ENCODE measurements at places on chromosomes 13 and 19.

DNA sequence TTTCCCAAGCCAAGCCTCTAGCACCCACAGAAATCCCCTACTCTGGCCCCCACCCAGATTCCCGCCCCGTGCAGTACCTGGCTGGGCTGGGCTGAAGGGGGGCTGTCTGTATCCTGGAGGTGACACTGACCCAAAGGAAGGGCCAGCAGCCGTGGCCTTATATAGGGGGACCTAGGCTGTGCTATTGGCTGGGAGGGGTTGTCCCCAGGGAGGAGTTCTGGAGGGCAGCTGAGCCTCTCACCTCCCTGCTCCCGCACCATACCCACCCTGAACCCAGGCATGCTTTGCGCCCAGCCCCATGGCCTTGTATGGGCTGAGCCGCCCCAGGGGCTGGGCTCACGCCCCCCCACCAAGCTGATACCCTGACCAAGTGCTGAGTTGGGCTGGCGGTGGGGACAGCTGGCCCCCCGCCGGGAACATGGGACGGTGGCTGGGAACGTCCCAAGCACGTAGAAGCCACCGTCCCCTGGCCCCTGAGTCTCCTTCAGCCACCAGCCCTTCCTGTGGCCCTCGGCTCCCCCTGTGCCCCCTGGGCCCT is at the start of gene CKM:
CKM (minus strand) TSS at position 132 of the 538 bp plus-strand sequence. CDS start 3,162 bp downstream, outside the sequence.
- no peak for DNase-seq

DNA sequence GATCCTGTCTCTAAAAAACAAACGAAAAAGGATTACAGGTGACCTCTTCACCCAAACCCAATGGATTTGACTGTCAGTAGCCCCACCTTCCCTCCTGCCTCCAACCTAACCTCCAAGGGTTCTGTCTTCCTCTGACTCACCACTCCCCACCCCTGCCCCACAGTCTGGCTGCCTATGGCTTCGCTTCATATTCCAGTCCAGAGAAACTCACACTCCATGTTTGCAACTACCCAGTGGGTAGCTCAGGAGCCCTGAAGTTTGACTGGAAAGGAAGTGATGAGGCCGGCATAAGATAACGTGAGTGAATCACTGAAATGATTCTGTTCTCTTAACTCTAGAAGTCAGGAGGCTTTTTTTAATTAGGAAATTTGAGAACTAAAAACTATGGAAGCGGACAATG is 303.9 kb downstream of the FOXO1 start:
- no peak for DNase-seq

GRCh38 chr13:74977498-74977897 is 504.5 kb downstream of the TBC1D4 start:
- no peak for DNase-seq

GRCh38 chr19:33670398-33670797 is 48.6 kb downstream of the CHST8 start:
- no peak for DNase-seq

DNA sequence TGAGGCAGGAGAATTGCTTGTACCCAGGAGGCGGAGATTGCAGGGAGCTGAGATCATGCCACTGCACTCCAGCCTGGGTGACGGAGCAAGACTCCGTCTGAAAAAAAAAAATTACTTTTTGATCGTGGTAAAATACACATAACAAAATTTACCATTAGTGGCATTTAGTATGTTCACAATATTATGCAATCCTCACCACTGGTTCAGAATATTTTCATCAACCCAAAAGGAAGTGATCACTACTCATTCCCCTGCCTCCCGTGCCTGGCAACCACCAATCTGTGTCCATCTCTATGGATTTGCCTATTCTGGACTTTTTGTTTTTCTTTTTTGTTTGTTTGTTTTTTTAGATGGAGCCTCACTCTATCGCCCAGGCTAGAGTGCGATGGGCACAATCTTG is 1.2 kb upstream of the PALM3 start:
- no peak for DNase-seq

GRCh38 chr19:1028062-1028926 is 1.9 kb downstream of the CNN2 start:
- DNase-seq: peak; percentile 70

DNA sequence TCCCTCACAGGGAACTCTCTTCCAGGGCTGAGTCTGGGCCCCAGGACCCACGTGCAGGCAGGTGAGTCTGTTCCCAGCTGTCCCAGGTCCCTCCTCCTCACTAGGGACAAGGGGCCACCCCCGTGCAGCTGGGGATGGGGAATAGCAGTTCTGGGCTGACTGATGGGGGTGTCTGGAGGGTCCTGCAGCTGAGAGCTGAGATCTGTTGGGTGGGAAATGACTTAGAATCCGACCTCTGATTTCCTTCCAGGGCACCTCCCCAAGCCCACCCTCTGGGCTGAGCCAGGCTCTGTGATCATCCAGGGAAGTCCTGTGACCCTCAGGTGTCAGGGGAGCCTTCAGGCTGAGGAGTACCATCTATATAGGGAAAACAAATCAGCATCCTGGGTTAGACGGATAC is 461 bp downstream of the LILRA2 start:
- no peak for DNase-seq

GRCh38 chr19:27868007-27868406 is 1344.9 kb downstream of the UQCRFS1 start:
- no peak for DNase-seq

GRCh38 chr19:38730470-38730730 is 13.9 kb downstream of the CAPN12 start:
- DNase-seq: no peak

- DNase-seq: no peak
Observed at GRCh38 chr13:91307887-91308286, 39.6 kb upstream of the MIR17HG start.

DNA sequence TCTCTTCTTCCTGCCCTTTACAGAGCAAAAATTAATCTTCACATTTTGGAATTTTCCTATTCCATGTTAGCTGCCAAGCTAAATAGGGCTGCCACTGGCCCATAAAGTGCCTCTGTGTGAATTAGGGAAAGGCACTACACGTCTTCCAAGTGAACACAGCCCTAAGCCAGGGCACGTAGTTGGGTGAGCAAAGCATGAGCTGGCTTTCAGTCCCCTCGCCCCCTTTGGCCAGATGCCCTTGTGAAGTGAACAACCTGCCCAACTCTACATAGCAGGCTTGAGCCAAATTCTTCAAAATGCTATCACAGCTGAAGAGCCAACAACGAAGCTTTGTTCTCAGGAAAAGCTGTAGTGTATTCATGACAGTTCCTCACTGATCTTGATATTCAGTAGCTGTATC is 213.1 kb downstream of the OXGR1 start:
- DNase-seq: no peak

- no peak for DNase-seq
Observed at GRCh38 chr13:69264362-69265334, 843.0 kb upstream of the ATXN8OS start.

DNA sequence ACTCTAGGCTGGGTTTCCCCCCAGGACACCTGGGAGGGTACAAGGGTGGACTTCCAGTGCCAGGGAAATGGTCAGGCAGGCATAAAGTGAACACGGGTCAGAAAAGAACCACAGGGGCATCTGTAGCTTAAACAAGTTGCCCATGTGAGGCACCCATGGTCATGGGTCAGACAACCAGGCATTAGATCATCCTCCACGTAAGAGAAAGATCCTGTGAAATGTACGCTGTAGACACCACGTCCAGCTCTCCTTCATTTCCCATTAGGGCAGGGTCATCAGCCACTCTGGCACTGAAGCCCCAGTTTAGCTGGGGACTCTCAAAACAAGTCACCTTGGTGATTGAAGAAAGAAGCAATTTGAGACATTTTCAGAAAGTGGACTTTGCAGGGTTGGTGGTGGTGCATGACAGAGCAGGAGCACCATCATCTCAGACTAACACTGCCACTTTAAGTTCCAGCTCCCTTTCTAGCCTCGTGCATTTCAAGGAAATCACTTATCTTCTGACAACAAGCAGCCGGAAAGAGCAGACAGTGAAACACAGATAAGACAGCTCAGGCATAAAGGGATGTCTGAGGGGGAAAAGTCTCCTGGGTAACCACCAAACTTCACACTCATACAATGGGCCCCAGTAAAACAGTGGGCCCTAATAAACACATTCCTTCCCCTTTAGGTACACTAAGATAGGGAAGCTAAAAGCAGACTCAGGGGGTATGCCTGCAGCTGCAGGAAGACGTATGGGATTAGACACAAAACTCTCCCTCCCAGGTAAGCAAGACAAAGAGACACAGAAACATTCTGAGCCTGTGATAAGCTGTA is 16.1 kb upstream of the SIGLEC6 start:
- DNase-seq: no peak

DNA sequence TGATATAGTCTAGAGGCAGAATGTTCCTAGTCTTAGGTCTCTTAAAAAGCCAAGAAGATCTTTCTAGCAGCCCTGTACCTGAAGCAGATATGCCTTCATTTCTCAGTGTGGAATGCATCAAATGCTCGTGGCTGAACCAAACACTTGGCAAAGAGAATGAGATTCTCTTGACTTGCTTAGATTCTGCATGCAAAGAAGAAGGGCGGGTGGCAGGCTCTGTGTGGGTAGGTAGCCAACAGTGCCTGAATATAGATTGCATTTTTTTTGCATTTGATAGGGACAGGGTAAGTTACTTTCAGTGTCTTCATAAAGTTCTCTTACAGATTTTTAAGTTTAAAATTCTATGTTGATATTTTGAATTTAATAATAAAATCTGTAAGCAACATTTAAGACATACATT is 27.3 kb downstream of the IFT88 start:
- DNase-seq: no peak

DNA sequence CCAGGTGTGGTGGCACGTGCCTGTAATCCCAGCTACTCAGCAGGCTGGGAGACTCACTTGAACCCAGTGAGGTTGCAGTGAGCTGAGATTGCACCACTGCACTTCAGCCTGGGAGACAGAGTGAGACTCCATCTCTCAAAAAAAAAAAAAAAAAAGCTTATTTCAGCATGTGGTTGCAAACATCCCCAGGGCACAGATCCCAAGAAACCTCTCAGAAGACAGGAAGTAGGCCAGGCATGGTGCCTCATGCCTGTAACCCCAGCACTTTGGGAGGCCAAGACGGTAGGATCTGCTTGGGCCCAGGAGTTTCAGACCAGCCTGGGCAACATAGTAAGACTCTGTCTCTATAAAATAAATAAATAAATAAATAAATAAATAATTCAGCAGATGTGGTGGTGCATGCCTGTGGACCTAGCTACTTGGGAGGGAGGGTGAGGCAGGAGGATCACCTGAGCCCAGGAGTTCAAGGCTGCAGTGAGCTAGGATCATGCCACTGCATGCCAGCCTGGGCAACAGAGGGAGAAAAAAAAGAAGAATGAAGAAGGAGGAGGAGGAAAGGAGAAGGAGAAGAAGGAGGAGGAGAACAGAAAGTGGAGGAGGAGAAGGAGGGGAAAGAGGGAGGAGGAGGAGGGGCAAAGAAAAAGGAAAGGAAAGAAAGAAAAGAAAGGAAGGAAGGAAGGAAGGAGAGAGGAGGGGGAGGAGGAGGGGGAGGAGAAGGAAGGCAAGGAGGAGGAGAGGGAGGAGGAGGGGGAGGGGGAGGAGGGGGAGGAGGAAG is 4.3 kb upstream of the LRRC8E start:
- no peak for DNase-seq

DNA sequence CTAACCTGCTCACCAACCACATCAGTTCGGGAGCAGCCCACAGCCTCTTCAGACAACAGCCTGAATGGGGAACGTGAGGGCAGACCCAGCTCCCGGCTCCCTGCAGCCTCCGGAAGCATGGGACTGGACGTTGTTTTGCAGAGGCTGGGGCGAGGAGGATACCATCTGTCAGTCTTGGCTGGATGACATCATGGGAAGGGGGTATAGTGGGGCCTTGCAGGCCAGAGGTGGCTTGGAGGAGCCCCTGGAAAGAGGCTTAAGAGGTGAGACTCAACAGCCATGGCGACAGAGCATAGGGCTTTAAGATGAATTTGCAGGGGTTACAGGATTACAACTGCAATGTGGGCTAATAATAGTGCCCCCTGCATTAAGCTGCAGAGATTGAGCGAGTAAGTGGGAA is 1.5 kb downstream of the FXYD3 start:
- no peak for DNase-seq

Measured in central memory CD4-positive, alpha-beta T cell (primary cell).